ENCODE measurements at places on chromosomes 12 and 14.

DNA sequence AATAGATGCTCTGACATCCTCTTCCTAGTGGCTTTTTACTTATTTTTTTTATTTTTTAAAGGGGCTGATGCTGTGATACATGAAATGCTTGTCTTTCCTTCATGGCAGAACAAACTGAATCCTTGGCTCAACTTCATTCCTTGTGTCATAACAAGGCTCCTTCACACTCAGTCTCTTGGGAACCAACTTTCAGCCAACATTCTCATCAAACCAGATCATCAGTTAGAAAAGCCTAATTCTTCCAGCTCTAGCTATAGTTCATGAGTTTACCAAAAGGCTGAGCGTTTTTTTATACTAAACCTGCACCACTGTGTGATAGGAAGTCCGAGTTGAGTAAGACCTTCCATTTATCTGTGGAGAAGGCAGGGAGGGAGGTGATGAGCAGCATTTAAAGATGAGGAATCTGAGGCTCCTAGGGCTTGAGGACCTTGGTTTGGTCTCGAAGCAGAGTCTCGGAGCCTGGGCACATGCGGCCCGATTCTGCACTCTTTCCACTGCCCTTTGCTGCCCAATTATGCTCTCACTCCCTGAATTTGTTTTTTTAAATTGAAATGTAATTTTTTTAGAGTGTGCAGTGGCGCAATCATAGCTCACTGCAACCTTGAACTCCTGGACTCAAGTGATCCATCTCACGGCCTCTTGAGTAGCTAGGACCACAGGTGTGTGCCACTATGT lies 8.2 kb downstream of the GPRC5D start:
- DNase-seq = peak; percentile 45

DNA sequence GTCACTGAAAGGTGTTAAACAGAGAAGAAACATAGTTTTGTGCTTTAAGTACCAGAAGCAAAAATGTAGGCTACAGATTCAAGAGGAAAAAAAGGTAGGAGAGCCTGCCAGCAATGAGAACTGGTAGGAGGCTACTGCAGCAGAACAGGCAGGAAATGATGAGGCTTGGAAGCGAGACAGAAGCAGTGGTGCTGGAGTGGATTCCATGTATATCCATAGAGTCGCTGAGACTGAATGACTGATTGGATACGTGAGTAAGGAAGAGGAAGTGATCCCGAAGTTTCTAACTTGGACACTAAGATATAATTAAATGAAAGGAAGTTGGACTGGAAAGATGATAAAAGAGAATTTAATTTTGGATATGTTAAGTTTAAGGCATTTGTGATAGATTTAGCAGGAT lies 45.0 kb upstream of the CCDC91 start:
- DNase-seq = peak; percentile 4

- DNase-seq = peak; percentile 37
These were observed at the start of gene BMAL2 for GRCh38 chr12:27332714-27333402. Gene BMAL2 (plus strand): TSS chr12:27332836. CDS start chr12:27333073, 237 bp downstream.

DNA sequence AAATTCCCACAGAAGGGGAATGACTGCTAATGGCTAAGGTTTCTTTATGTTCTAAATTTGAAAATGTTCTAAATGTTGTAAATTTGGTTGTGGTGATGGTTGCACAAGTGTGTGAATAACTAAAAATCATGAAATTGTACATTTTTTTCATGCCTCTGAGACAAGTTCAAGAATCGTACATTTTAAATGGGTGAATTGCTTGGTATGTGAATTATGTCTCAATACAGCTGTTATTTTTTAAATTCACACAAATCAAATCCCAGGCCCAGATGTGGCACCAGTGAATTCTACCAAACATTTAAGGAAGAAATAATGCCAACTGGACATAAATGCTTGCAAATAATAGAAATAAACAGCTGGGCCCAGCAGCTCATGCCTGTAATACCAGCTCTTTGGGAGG lies 28.6 kb upstream of the RND1 start:
- no peak for DNase-seq

DNA sequence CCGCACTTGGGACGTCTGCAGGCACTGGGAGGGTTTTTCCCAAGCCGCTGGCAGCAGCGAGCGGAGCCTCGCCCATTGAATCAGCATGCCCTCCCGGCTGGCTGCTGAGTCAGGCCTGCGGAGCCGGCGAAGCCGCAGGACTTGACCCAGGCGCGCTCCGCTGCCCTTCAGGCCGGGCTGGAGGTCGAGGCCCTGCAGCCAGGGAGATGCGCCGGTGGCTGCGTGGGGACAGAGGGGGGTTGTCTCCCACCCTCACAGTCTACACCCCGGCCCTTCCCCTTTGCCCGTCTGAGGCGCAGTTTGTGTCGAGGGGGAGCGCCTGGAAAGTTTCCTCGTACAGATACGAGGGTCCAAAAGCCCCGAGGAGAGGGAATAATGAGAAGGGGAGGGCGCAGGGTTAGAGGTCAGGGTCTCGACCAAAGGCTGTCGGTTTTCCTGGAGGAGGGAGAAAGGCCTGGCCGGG lies 759 bp upstream of the KLC1 start:
- DNase-seq = peak; percentile 87

GRCh38 chr14:71692496-71692895 lies 239.7 kb upstream of the RGS6 start:
- peak; percentile 73 for DNase-seq

GRCh38 chr12:130860311-130860710 lies 11.6 kb upstream of the RAN start:
- no peak for DNase-seq

DNA sequence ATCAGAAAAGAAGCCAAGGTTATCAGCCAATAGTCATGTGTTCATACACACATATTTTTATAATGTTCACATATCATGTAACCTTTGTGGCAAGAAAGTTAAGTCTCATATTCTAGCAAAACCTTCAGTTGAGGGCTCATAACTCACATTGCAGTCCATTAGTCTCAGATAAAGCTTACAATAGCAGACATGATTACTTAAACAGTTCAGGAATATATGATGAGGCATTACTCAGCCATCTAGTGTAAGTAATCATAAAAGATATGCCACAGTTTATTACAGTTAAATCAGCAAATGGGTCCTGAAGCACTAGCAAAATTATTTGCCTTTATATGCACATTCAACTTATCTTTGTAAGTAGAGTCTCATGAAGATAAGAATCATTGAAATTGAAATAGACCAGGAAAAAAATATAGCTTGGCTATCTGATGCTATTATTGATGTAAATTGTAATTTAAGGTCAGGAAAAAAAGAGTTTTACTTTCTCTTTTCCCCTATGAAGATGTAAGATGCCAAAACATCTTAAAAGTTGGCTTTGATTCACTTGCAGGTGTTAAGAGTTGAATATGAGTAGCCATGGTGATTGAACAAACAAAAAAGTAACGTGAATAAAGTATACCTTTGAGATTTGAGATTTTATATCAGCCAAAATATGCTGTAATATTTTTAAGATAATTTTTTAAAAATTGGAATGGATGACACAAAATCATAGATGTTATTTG lies 537.0 kb downstream of the SLC6A15 start:
- no peak for DNase-seq

DNA sequence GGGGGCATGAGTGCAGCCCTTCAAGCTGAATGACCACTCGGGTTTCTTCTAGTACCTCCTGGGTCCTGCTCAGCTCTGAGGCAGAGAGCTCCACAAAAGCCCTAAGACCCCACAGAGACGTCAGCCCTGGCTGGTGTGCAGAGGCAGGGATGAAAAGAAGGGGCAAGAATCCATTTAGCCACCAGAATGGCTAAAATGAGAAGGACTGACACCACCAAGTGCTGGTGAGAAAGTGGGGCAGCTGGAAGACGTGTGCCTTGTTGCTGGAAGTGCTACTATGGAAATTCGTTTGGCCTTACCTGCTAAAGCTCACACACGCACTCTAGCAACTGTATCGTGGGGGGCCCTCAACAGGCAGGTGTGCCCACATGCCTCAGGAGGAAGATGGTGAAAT lies 26.7 kb downstream of the RILPL1 start:
- DNase-seq = no peak

DNA sequence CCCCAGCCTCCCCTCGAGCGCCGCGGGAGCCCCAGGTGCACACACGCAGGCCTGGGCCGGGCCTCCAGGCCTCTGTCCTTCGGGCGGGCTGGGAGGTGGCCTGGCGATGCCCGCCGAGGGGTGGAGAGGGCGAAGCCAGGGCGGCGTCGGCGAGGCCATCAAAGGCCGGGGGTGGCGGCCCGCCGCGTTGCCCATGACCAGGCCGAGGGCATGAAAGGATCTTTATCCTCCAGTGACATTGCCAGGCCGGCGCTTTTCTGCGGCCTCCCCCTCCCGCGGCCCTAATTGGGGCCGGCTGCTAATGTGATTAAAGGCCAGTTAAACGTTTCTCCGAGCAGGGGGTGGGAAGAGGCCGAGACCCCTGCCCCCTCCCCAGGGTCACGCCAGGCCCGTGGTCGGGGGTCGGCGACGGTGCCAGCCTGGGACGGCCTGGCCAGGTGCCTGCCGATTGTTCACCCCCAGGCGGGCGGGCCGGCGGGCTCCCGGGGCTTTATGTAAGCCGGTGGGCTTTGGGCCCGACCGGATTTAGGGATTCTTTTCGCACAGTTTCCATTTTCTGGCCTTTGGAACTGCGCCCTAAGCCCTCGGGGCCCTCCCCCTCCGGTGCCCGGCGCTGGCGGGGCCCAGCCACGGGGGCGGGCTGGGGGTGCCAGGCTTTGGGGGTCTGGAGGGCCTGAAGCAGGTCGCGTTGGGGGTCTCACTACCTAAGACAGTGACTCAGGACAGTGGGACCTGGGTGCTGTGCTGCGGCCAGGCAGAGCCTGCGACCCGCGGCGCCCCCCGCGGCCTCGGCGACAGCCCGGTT lies 103.2 kb upstream of the DIO3 start:
- no peak for DNase-seq

- DNase-seq = no peak
These were observed 28.3 kb downstream of the DYNC1H1 start for GRCh38 chr14:101992708-101993107.

GRCh38 chr14:52369305-52369801 lies 55.2 kb downstream of the PTGER2 start:
- peak; percentile 90 for DNase-seq

DNA sequence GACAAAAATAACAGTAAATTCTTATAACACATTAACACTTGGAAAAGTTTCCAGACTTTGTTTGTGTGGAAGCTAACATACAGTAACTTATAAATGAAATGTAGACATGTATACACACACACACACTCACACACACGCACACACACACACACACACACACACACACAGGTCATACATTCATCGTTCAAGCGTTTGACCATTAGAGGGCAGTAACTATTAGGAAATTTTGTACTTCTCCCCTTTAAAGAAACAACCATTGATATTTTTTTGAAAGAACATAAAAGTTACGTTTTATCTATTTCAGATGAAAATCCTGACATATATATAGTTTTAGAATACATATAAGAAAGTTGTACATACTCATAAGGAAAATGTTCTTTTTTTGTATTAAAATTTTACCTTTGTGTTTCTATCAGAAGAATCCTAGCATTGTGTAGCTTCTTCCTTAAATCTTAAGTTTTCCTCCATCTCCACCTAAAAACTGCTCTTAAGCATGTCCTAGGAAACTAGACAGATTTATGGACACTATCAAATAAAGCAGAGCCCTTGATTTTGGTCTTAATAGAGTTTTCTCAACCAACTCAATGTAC lies 29.0 kb downstream of the PTPRQ start:
- peak; percentile 90 for DNase-seq

DNA sequence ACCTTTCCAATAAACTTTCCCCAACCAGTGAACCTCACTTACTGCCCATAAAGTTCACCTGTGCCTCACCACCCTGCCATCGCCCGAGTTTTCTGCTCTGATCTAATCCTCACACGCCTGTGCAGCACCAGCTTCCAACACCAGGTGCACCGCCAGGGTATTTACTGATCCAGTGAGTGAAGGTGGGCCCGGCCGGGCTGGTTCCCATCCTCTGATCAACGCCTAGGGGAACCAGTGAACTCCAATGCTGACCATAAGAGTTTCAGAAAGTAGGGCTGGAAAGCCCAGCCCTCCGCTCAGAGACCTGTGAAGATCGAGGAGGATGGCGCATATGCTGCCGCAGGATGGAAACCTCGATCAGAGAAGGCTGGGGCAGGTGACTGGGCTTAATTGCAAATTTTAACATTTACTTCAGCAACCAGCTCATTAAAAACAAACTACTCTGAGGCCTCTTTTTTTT lies 685 bp upstream of the MYL6B start:
- no peak for DNase-seq

DNA sequence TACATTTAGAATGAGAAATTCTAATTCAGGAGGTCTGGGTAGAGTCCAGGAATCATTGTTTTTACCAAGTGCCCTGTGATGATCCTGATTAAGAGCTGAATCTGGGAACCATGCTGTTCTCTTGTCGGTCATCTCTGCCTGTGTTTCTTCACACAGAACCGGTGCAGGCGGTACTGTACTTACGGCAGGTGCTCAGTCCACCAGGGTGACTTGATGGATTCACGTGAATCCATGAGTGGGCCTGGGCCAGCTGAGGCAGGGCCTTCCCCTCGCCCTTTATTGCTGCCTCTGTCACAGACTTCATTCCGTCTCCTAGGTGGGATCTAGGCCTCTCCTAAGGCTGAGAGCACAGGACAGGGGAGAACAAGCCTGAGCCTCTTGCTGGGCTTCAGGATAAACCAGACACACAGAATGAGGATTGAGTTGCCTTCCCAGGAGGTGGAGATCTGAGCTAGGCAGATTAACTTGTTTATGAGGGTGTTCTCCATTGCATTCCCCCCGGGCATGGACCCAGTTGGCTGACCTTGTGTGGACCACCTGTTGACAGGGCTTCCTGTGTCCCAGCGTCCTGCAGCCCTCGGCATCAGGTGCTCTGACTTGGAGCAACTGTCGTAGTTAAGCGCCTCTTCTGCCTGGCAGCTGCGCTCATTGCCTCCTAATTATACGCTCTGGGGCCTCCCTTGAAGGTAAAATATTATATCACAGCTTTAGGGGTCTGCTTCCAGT lies 42.1 kb downstream of the B4GALNT3 start:
- DNase-seq = no peak

- no peak for DNase-seq
These were observed 22.3 kb upstream of the STK38L start for GRCh38 chr12:27221625-27222387.

- DNase-seq = no peak
These were observed 34.6 kb downstream of the MTHFD1 start for GRCh38 chr14:64422756-64423155.

DNA sequence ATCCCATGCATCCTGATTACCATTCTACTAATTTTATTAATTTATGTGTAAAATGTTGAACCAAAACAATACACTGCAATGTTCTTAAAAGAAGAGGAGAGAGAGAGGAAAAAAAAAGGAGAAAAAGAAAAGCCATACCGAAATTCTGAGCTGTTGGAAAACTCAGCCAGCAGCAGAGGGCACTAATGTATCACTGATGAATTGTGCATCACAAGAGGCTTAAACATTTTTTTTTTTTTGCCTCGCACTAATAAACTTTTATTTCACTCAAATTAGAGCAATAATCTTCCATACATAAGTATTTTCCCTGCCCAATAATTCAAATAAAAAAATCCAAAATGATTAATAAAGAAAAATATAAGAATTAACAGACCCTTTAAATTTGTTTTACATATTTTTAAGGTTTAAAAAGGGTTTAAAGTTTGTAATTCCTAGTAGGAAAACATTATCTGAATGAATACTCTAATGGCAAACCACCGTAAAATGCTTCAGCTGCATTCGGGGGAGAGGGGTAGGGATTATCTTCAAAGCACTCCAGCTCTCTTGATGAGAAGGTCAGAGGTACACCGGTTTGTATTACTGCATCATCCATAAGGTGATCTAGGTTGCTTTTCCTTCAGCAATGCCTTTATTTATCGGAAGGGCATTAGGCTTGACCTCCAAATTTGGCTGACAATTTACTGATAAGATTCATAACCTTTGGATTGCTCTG lies 41.9 kb downstream of the ATP23 start:
- DNase-seq = peak; percentile 78

All from cardiac fibroblast (primary cell).